Cerebellum (tissue), 4 donors: ENCODE measurements at places on chromosomes 4 and X.

DNA sequence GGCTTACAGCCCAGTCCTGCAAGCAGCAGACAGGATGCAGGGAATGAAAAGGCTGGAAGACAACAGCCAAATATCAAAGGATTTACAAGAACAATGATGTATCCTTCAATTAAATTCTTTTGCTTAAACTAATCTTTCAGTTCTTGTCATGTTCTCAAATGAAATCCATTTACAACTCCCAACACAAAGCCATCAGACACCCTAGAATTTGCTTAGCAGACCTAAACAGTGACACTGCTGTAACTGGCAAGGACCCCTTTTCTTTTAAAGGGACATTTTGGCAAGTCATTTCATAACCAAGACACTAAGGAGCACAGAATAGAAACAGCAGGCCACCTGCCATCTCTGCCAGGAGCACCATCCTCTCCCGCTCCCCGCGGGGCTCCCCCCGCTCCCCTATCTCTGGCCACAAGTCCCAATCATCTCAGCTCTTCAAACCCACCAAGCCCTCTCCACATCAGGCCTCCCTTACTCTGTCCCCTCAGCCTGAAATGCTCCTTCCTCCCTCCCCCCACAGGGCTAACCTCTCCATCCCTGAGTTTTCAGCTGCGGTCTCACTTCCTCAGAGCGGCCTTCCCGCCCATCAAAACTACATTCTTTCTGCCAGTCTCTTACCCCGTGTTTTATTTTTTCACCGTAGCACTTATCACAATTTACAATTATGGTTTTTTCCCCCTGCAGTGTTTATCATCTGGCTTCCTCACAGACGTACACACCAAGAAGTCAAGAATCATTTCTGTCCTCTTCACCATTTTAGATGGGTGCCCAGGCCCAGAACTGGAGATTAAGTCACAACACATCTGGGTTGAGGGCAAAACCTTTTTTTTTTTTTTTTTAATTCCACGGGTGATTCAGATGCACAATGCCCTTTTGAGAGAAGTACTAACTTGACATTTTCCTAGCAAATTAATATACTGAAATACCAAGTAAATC, 45.8 kb downstream of the TSPAN5 start:
- no peak for DNase-seq

DNA sequence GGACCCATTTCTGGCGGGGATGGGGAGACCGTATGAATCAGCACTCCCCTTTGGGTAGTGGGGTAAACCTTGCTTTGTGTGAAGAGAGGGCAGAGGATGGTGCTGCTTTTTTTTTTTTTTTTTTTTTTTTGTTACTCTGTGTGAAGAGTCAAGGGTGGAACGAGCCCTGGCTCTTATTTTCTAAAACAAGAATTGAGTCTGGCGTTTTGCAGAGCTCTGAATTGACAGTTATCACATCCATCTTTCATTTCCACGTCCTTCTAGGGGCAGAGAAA, 1.2 kb downstream of the SLAIN2 start:
- no peak for DNase-seq

DNA sequence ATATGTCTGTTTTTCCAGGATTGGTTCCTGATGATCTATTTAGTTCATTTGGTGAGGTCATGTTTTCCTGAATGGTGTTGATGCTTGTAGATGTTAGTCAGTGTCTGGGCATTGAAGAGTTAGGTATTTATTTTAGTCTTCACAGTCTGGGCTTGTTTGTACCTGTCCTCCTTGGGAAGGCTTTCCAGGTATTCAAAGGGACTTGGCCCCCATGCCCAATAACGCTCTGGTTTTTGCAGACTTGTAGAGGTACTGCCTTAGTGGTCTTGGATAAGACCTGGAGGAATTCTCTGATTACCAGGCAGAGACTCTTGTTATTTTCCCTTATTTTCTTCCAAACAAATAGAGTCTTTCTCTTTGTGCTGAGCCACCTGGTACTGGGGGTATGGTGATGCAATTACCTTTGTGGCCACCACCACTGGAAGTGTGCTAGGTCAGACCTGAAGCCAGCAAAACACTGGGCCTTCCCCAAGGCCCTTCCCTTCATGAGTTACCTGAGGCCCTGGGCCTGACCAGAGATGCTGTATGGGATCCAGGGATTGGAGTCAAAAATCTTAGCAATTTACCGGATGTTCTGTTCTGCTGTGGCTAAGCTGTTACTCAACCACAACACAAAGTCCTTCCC, 63.3 kb upstream of the RXFP1 start:
- no peak for DNase-seq

DNA sequence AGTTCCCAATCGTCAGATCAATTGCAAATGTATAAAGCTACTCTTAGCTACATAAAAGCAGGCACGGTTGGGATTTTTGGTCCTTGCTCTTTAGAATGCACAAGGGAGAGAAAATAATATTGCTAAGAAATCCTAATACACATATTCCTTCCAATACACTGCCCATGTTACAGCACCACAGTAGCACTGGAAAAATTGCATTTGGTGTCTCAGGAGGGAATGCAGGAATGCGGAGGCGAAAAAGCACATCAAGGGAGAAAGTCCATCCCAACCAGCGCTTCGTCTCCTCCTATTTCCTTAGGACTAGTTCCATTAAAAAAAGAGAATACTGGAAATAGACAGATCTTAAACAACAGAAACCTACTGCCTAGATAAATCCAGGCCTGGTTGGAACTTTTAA, 23.9 kb downstream of the ADGRA3 start:
- no peak for DNase-seq

- no peak for DNase-seq
Measured at GRCh38 chr4:100147198-100147597, 43.1 kb downstream of the DDIT4L start.

DNA sequence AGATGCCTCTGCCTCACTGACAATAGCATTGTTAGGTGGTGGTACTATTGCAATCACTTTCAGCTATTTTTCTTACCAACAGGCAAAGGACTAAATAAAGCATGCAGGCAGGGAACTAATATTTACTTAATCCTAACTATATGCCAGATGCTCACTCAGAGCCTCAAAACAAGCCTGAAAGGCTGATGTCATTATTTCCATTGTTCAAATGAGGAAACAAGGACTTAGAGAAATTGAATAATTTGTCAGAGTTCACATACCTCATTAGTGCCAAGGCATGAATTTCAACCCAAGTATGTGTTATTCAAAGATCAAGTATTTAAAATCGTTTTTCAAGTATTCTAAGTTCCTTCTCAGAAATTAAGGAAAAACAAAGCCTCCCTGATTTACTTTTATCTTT, 374.9 kb upstream of the TECRL start:
- DNase-seq = no peak

DNA sequence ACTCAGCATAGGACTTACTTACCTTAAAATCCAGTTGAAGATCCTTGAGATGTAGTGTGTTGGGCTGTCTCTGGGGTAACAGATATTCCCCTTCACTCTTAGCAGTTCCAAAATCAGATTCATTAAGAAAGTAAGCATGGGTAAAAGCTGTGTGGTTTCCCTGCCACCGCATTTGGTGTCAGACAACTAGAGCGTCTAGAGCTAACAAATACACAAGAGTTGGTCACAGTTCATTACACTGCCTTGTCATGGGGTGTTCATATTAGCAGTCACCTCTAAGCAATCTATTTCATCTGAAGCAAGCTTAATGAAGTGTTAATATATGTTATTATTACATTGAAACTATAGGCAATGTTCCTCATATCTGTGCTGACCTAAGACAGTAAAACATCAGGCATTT, 342.8 kb downstream of the PPARGC1A start:
- DNase-seq = no peak

DNA sequence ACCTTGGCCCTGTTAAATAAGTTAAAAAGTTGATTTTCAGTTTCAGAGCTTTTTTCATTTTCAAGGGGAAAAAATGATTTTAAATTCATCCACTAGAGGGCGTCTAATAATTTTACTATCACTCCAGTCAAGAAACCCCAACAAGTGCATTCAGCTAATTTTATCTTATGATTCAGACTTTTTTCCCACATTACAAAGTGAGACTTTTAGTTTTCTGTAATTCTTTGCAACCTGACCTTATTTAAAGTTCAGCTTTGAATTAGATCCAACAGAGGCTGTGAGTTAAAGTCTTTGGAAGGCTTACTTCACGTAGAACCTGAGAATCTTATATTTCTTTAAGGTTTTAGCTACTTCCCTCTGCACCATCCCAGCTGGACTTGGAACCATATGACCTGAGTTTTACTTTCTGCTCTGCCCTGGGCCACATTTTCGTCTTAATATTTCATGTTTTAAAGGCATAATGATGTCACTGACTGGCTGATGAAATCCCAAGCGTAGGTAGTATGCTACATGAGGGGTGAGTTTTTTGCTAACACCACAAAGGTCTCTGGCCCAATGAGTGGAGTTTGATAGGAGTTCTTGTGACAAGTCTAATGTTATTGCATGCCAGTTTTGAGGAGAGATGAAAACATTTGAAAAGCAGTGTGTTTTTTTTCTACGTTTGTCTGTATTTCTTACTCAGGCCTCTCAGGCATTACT, 7.2 kb downstream of the GNRHR start:
- DNase-seq = peak; percentile 21

GRCh38 chr4:23680671-23681518, 209.0 kb downstream of the PPARGC1A start:
- DNase-seq = peak; percentile 2

DNA sequence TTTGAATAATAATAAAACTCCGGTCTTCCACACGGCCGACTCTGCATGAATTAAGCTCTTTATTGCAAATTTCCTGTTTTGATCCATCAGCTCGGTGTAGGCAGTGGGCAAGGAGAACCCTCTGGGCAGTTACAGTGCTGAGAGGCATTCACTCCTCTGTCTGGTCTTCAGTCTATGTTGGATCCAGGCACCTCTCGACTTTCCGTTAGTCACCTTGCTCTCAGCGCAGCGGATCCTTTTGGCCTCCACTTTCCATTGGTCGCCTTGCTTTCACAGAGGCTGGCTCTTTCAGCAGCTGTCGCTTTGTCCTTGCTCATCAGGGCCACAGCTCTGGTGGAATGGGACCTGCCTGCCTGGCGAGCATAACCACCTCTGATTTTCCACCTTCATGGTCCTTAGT, 52.9 kb downstream of the TRMT44 start:
- DNase-seq = no peak
